ENCODE measurements at places on chromosomes 6 and 20.

- DNase-seq, result no peak
Observed at GRCh38 chr6:98828211-98828788, 6.1 kb upstream of the POU3F2 start.

DNA sequence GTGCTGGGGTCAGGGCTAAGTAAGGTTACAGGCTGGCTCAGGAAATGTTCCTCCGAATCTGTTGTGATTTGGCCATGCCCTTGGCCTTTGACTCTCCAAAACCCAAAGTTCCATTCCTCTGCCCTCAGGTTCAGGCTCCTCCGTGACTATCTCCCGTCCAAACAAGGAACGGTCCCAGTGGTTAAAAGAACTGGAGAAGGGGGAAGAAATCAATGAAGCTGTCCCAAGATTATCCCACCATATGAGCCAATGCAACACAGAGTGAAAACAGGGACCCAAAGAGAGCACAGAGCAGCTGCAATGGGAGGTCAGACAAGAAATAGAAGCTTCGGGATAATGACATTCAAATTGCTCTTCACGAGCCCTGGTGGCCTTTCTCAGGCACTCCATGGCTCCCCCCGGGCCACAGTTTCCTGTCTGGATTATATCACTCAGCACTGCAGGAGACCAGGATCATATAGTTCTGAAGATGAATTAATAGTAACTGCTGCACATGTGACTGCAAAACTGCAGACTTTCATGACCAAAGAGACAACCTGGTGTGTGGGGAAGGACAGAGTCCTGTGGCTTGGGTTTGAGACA, 211.3 kb downstream of the ZNF217 start:
- DNase-seq, result no peak

DNA sequence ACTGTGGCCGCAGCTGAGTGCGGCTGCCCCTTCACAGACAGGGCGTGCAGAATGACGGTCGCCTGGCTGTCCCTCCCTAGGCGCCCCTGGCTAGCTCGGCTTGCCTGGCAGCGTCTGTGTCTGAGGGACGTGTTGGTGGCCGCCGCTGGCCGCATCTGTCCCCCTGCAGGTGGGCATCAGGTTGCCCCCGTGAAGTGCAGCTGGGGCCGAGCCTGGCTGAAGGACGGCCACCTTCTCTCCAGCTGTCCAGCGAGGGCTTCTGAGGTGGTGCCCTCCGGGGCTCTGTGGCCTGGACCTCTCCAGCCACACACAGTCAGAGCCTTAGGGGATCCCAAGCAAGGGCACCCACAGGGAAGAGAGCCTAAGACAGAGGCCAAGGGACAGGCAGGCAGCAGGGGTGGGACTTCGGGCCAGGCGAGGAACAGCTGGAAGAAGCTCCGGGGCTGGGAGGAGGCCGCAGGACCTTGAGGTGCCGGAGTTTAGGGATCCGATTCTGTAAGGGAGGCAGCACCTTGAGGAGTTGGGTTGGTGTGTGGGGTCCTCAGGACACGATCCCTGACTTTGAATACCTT, 89.0 kb upstream of the EPB41L1 start:
- DNase-seq, result no peak

DNA sequence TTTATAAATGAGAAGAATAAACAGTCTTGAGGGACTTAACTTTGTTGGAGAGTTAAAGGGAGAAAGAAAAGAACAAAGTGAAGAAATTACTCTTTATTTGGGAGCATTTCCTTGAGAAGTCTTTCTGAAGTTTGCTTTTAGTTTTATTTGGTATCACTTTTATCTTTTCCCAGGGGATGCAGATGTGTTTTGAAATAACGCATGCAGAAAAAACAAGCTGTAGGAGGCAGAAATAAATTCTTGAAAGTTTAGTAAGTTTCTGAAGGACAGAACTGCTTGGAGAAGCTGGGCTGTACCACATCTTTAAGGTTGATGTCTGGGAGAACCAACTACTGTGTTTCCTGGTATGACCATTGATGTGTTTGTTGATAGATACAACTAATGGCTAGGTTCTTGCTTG, 75.0 kb downstream of the PLCB4 start:
- no peak for DNase-seq

DNA sequence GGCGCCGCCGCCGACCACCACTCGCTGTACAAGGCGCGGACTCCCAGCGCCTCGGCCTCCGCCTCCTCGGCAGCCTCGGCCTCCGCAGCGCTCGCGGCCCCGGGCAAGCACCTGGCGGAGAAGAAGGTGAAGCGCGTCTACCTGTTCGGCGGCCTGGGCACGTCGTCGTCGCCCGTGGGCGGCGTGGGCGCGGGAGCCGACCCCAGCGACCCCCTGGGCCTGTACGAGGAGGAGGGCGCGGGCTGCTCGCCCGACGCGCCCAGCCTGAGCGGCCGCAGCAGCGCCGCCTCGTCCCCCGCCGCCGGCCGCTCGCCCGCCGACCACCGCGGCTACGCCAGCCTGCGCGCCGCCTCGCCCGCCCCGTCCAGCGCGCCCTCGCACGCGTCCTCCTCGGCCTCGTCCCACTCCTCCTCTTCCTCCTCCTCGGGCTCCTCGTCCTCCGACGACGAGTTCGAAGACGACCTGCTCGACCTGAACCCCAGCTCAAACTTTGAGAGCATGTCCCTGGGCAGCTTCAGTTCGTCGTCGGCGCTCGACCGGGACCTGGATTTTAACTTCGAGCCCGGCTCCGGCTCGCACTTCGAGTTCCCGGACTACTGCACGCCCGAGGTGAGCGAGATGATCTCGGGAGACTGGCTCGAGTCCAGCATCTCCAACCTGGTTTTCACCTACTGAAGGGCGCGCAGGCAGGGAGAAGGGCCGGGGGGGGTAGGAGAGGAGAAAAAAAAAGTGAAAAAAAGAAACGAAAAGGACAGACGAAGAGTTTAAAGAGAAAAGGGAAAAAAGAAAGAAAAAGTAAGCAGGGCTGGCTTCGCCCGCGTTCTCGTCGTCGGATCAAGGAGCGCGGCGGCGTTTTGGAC, 2.0 kb downstream of the SOX4 start:
- DNase-seq, result no peak

- peak; percentile 58 for DNase-seq
Observed at GRCh38 chr6:30238178-30238795, 25.1 kb upstream of the TRIM26 start.

GRCh38 chr20:4720041-4720976, 1.4 kb upstream of the PRND start:
- DNase-seq, result peak; percentile 87

DNA sequence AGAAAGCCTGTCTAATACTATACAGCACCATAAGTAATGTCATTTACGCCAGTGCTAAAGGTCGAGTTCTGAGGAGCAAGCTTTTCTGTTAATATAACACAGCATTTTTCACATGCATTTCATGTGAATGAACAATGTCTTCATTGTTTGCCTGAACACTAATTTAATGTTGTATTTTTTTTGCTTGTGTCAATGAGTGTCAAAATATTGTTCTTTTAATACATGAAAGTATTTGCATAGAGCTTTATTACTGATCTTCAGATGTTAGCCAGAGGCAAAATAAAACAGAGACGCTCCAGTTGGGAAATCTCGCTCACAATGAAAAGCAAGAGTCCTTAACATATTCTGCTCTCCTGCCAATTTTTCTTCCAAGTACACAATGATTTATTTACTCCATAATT, 151.8 kb downstream of the FOXC1 start:
- no peak for DNase-seq

DNA sequence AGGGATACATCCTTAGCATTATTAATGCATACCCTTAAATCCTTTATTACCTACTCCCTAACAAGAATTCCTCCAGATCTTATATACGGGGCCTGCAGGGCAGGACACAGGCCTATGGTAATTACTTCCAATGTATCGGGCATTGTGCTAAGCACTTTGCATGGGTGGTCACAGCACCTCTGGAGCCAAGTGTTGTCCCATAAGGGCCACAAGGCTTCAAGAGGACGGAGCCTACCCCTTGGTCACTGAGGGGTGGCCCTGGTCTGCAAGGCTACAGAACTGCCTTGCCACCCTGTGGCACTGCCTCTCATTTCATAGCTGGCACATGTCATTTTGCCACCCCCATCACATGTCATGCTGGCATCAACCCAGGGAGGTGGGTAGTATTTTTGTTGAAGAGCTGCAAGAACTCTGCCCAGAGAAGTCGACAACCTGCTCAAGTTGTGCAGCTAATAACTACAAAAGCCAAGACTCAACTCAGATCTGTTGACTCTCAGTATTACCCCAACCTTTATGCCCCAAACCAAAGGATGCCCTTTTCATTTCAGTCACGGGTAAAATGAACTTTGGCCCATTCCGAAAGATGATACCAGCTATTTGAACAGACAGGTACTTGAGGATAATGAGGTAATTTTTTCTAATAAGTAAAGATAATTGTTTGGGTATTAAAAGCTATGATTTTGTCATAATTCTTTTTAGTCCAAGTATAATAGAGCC, 144.1 kb upstream of the AKAP12 start:
- no peak for DNase-seq

- DNase-seq, result no peak
Observed at GRCh38 chr6:11233673-11234573, 1.5 kb upstream of the NEDD9 start.

DNA sequence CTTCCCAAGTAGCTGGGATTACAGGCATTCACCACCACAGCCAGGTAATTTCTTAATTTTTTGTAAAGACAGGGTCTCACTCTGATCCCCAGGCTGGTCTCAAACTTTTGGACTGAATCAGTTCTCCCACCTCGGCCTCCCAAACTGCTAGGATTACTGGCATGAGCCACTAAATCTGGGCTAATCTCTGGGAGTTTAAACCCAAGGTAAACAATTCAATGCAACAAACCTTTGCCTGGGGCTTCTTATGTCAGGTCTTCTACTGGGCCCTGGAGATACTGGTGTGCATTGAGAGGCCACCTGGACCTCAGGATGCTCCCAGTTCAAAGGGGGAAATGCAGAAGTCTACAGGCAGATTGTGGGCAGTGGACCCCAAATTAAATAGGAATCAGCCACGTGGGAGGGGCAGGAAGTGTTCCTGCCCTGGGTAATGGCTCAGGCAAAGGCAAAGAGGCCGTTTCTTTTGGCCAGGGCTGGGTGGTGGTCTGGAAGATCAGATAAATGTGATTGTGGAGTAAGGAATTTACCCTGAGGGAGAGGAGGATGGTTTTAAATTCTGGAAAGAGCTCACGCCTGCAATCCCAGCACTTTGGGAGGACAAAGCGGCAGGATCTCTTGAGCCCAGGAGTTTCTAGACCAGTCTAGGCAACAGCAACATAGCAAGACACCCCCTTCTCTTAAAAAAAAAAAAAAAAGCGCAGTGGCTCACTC, 1.3 kb upstream of the MYBL2 start:
- no peak for DNase-seq

DNA sequence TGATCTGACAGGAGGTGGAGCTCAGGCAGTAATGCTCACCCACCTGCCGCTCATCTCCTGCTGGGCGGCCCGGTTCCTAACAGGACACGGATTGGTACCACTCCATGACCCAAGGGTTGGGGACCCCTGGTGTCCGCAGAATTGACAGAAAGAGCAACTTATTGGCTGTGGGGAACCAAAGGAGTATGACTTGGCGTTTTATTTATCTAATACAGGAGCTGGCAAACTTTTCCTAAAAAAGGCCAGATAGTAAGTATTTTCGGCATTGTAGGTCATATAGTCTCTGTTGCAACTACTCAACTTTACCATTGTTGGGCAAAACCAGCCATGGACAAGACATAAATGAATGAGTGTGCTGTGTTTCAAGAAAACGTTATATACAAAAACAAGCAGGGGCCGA, 44.4 kb upstream of the TRAF3IP2 start:
- DNase-seq, result no peak

GRCh38 chr20:63253438-63254231, 628 bp downstream of the NKAIN4 start:
- no peak for DNase-seq

GRCh38 chr20:5720696-5721095, 29.5 kb upstream of the SHLD1 start:
- DNase-seq, result no peak

DNA sequence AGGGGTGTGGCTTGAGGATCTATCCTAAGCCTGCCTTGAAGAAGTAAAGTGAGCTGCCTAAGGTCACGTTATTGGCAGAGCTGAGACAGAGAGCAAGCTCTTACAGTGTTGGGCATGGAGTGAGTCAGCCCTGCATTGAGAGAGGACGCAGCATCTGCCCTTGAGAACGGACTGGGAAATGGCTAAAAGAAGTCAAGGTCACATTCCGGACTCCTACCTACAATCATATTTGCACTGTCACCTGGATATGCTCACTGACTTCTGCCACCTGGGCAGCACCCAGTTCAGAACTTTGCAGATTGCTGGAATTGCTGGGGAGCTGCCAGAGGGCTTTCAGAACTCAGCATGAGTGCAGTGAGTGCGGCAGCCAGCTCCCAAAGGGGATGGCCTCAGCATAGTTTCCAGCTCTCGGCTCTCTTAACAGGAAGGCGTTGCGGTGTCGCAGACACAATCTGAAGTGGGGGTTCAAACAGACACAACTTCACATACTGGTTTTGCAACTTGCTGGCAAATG, 199.3 kb upstream of the SGK1 start:
- no peak for DNase-seq

- no peak for DNase-seq
Observed at GRCh38 chr20:37677969-37678861, 15.6 kb upstream of the CTNNBL1 start.

DNA sequence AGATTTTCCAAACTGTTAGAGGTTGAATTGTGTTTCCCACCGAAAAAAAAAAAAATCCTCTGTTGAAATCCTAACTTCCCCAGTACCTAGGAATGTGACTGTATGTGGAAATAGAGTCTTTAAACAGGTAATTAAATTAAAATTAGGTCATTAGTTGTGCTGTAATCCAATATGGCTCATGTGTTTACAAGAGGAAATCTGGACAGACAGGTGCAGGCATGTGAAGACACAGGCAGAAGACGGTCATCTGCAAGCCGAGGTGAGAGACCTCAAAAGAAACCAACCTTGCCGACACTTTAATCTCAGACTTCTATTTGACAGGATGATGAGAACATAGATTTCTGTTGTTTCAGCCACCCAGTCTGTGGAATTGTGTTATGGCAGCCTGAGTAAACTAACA, 28.6 kb upstream of the EZR start:
- no peak for DNase-seq

DNA sequence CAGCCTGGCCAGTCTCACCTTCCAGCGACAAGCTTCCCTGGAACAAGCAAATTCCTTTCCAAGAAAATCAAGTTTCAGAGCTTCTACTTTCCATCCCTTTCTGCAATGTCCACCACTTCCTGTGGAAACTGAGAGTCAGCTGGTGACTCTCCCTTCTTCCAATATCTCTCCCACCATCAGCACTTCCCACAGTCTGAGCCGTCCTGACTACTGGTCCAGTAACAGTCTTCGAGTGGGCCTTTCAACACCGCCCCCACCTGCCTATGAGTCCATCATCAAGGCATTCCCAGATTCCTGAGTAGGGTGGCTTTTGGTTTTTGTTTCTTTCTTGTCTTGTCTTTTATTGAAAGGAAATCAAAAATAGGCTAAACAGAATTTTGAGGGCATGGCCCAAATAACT, 24.3 kb downstream of the MYCT1 start:
- no peak for DNase-seq
